ENCODE measurements at places on chromosomes 12 and 14. TPM values are rescaled to one million over a fixed set of nuclear protein-coding genes. Genes with fewer than 3 reads are reported as not detected.

FOXG1 gene
- not detected for polyA plus RNA-seq

KRT77 gene
- not detected for polyA plus RNA-seq

USP5 gene
- 38.1 TPM for polyA plus RNA-seq

CLEC2A gene
- not detected for polyA plus RNA-seq

GLIPR1L1 gene
- not detected for polyA plus RNA-seq

CCDC198 gene
- not detected for polyA plus RNA-seq

TMPRSS12 gene
- not detected for polyA plus RNA-seq

P2RX2 gene
- polyA plus RNA-seq = 0.05 TPM

SLC2A14 gene
- polyA plus RNA-seq = 0.17 TPM

VRTN gene
- polyA plus RNA-seq = not detected

CLEC1B gene
- 1.5 TPM for polyA plus RNA-seq

AQP5 gene
- polyA plus RNA-seq = 57.1 TPM

ENDOU gene
- 0.07 TPM for polyA plus RNA-seq

- no peaks in the 10 kb centered on the region for H3K4me1 ChIP-seq
- H3K27ac ChIP-seq = no peak overlapping the region
- no peaks in the 10 kb centered on the region for H3K36me3 ChIP-seq
- H3K27me3 ChIP-seq = no peaks in the 10 kb centered on the region
- no peak overlapping the region for H3K4me3 ChIP-seq
Observed at GRCh38 chr14:95811813-95812212, 64.8 kb upstream of the TUNAR start.

GRCh38 chr14:64763801-64764621 lies 59.8 kb downstream of the PLEKHG3 start:
- peak overlapping the region; percentile 15 for H3K27ac ChIP-seq
- H3K27me3 ChIP-seq = no peaks in the 10 kb centered on the region
- no peaks in the 10 kb centered on the region for H3K36me3 ChIP-seq

DNA sequence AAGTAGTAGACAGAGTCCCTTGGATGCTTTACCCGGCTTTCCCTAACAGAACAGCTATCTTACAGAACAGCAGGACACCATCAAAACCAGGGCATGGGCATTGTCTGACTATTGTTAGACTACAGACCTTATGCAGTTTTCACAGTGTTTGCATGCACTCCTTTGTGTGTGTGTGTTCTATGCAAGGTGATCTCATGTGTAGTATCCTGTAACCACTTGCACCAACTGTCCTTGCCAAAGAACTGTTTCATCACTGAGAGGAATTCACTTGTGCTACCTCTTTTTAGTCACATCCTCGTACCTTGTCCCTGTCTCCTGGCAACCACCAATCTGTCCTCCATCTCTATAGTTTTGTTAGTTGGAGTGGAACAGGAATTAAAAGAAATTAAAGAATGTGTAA lies 183.6 kb upstream of the PZP start:
- H3K27me3 ChIP-seq = no peaks in the 10 kb centered on the region
- H3K4me1 ChIP-seq = no peaks in the 10 kb centered on the region
- no peak overlapping the region for H3K4me3 ChIP-seq

GRCh38 chr12:75646329-75647210 lies 135.2 kb upstream of the KRR1 start:
- H3K27me3 ChIP-seq = no peaks in the 10 kb centered on the region
- H3K27ac ChIP-seq = no peak overlapping the region
- H3K4me1 ChIP-seq = peaks cover 7% of the 10 kb centered on the region
- peak; percentile 42 for DNase-seq

- no peak overlapping the region for H3K27ac ChIP-seq
- DNase-seq = no peak
- no peaks in the 10 kb centered on the region for H3K4me1 ChIP-seq
- H3K4me3 ChIP-seq = no peak overlapping the region
- no peaks in the 10 kb centered on the region for H3K36me3 ChIP-seq
Observed at GRCh38 chr12:6165395-6165794, 34.8 kb upstream of the CD9 start.

DNA sequence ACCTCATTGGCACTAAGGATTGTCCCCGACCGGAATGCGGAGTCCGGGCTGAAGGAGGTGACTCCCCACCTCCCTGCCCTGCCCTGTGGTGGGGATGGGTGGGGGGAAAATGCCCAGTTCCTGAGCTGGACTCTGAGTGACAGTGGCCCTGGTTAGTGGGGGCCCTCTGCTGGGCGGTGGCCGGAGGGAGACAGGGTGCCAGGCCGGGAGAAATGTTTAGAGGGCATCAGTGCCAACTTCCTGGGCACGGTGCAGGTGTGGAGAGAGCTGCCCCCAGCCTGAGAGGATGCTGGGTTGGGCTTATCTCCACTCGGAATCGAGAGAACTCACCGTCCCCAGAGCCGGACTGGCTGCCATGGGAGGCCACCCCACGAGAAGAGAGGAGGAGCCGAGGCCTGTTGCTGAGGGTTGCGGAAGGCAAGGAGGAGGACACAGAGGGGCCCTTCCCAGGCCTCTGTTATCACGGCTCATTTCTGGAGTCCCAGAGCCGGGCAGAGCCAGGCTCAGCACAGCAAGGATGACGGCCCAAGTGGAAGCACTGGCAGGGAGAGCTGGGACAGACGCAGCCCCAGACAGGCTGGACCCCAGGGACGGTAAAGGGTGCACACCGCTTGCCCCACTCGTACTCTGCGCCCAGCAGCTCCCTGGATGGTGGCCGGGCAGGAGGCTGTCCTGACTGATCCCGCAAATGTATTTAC lies 156.7 kb downstream of the KIF26A start:
- H3K27ac ChIP-seq = no peak overlapping the region
- DNase-seq = peak; percentile 13
- H3K36me3 ChIP-seq = no peaks in the 10 kb centered on the region

DNA sequence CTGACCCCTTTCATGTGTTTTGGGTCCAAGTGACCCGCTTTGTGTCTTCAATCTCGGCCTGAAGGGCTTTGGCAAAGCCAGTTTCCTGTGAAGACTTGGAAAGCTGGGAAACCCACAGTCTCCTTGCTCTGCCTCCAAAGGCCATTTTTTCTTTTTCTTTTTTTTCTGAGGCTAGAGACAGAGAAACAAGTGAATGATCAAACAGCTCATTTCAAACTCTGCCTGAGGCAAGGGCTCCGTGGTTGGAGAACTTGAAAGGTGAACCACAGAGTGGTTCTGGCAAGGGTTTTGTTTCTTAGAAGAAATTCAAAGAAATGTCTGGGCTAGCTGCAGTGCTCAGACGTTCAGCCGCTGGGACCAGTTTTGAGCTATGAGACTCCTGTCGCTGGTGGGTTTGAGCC lies 62.7 kb downstream of the ERH start:
- H3K4me3 ChIP-seq = no peak overlapping the region
- peak; percentile 20 for DNase-seq
- H3K27me3 ChIP-seq = no peaks in the 10 kb centered on the region
- no peak overlapping the region for H3K27ac ChIP-seq

- H3K27me3 ChIP-seq = no peaks in the 10 kb centered on the region
- no peaks in the 10 kb centered on the region for H3K4me1 ChIP-seq
- no peak overlapping the region for H3K4me3 ChIP-seq
- H3K27ac ChIP-seq = no peak overlapping the region
- H3K36me3 ChIP-seq = no peaks in the 10 kb centered on the region
- DNase-seq = no peak
Observed at GRCh38 chr12:80490329-80490728, 46.3 kb downstream of the PTPRQ start.

GRCh38 chr14:55571125-55571889 lies 8.7 kb upstream of the KTN1 start:
- no peaks in the 10 kb centered on the region for H3K27me3 ChIP-seq
- no peak overlapping the region for H3K27ac ChIP-seq
- no peak overlapping the region for H3K4me3 ChIP-seq
- DNase-seq = no peak
- H3K36me3 ChIP-seq = peaks cover 2% of the 10 kb centered on the region
- H3K4me1 ChIP-seq = peaks cover 9% of the 10 kb centered on the region

DNA sequence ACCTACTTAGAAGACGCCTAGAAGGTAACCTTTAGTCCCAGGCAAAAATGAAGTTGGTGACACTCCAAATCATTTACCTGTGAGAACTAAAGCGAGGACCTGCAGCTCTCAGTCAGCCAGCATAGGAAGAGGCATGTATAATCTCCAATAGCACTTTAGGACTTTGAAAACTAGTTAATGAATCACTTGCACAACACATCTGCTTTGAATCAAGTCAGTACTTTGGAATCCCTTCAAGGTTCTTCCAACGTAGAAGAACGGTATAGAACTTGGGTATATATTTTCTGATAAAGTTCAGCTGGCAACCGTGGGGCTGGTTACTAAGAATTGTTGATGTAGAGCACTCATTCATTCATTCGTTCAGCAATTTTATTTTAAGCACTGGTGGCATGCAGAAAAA lies 251.9 kb downstream of the TMEM132D start:
- no peaks in the 10 kb centered on the region for H3K27me3 ChIP-seq
- no peaks in the 10 kb centered on the region for H3K4me1 ChIP-seq
- DNase-seq = no peak
- no peak overlapping the region for H3K4me3 ChIP-seq
- no peaks in the 10 kb centered on the region for H3K36me3 ChIP-seq

DNA sequence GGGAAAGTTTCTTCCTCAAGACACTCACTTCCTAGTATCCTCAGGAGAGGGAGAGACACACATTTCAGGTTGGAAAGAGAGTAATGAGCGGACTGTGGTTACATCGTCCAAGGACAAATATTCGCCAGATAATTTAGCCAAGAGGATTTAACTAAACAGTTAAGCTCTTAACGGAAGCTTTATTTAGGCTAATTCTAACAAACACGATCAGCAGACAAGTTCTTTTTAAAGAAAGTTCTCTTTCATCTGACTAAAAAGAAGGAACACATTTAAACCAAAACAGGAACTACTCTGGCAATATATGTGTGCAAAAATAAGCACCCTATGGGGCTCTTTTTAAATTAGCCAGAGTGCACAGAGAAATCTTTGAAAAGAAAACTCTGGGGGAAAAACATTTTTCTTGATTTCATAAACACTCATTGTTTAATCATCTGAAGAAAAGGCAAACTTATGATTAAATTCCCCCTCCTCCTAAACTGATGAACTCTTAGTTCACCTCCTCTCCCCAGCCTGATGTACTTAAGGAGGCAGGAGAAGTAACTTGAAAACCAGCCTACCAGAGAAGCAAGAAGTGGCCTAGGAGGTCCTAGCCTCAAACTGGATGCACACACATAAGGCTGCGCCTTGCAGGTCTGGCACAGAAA lies 13.3 kb upstream of the BTG1 start:
- DNase-seq = peak; percentile 60
- no peak overlapping the region for H3K4me3 ChIP-seq
- H3K27me3 ChIP-seq = no peaks in the 10 kb centered on the region
- H3K27ac ChIP-seq = no peak overlapping the region

- peak; percentile 7 for DNase-seq
- H3K36me3 ChIP-seq = no peaks in the 10 kb centered on the region
- H3K4me3 ChIP-seq = no peak overlapping the region
- no peaks in the 10 kb centered on the region for H3K4me1 ChIP-seq
Observed at GRCh38 chr12:51320695-51321320, 3.2 kb downstream of the BIN2 start.

DNA sequence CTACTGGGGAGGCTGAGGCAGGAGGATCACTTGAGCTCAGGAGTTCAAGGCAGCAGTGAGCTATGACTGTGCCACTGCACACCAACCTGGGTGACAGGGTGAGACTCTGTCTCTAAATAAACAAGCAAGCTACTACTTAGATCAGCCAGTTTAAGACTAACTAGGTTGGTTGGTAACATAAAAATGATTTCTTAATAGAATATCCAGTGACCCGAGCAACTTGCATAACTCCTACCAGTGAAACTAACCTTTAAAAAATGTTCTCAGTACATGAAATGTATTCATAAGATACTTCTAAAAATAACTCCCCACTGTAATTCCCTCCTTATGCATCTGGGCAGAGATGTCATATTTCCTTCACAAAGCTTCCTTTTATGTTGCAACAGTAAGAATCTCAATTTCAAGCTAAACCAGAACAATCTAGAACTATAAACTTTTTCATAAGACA lies 15.9 kb downstream of the TAOK3 start:
- H3K4me3 ChIP-seq = no peak overlapping the region
- DNase-seq = no peak
- H3K36me3 ChIP-seq = no peaks in the 10 kb centered on the region
- no peaks in the 10 kb centered on the region for H3K27me3 ChIP-seq
- H3K4me1 ChIP-seq = peaks cover 28% of the 10 kb centered on the region

- no peaks in the 10 kb centered on the region for H3K4me1 ChIP-seq
- no peak overlapping the region for H3K27ac ChIP-seq
- no peak overlapping the region for H3K4me3 ChIP-seq
- H3K27me3 ChIP-seq = no peaks in the 10 kb centered on the region
- no peaks in the 10 kb centered on the region for H3K36me3 ChIP-seq
- DNase-seq = no peak
Observed at GRCh38 chr14:38201137-38201828, 6.4 kb upstream of the SSTR1 start.

- DNase-seq = no peak
- H3K27me3 ChIP-seq = no peaks in the 10 kb centered on the region
- H3K27ac ChIP-seq = no peak overlapping the region
Observed at GRCh38 chr12:10701843-10702242, 21.3 kb downstream of the YBX3 start.

DNA sequence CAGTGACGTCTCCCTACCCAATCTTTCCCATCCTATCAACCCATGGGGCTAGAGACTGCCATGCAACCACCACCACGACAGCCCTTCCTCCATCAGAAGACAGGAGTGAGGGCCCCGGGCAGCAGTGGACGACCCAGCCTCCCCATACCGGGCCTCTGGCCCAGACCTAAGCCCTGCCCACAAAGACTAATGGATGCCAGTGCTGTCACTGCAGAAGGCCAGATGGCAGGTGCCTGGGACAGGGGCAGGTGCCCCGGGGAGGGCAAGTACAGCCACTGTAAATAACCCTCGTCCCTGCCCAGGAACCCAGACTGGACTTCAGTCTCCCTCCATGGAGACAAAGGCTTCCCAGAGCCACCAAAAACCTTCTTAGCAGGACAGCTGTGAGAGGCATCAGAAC lies 20.3 kb upstream of the HSPB8 start:
- no peaks in the 10 kb centered on the region for H3K27me3 ChIP-seq
- no peaks in the 10 kb centered on the region for H3K36me3 ChIP-seq
- H3K4me3 ChIP-seq = no peak overlapping the region
- DNase-seq = no peak
- peaks cover 8% of the 10 kb centered on the region for H3K4me1 ChIP-seq

DNA sequence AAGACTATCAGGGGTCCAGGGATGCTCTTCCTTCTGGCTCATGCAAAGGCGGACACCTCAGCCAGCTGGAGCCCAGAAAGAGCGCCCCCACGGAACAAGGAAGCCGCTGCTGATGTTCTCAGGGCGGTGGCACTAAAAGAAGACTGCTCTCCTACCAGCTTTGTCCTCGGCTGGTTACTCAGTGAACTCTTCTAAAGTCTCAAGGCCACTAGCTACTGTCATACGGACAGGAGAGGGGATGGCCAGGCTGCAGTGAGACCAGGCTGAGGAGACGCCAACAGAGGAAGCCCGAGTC lies 59.6 kb downstream of the CCDC88C start:
- H3K27ac ChIP-seq = no peak overlapping the region
- no peaks in the 10 kb centered on the region for H3K27me3 ChIP-seq
- no peak overlapping the region for H3K4me3 ChIP-seq
- DNase-seq = no peak
- H3K4me1 ChIP-seq = peaks cover 4% of the 10 kb centered on the region
- no peaks in the 10 kb centered on the region for H3K36me3 ChIP-seq

- DNase-seq = no peak
- H3K36me3 ChIP-seq = no peaks in the 10 kb centered on the region
- H3K27me3 ChIP-seq = no peaks in the 10 kb centered on the region
Observed at GRCh38 chr14:79656496-79656895, 554.8 kb downstream of the DIO2 start.

- no peak overlapping the region for H3K27ac ChIP-seq
- no peak overlapping the region for H3K4me3 ChIP-seq
- no peaks in the 10 kb centered on the region for H3K27me3 ChIP-seq
- no peaks in the 10 kb centered on the region for H3K4me1 ChIP-seq
- DNase-seq = no peak
Observed at GRCh38 chr12:112711507-112711906, 80.0 kb upstream of the RPH3A start.

All from lung (tissue), 17 donors.